Type B pancreatic cell (in vitro differentiated cells): ENCODE measurements at places on chromosomes 6 and 20.

GRCh38 chr20:3168079-3168828 lies 5.1 kb downstream of the LZTS3 start:
- H3K4me1 ChIP-seq = peaks cover 16% of the 10 kb centered on the region
- H3K27me3 ChIP-seq = peaks cover 14% of the 10 kb centered on the region
- peak overlapping the region; percentile 88 for H3K4me3 ChIP-seq
- DNase-seq = no peak
- H3K27ac ChIP-seq = peak overlapping the region; percentile 82
- no peaks in the 10 kb centered on the region for H3K36me3 ChIP-seq

- no peaks in the 10 kb centered on the region for H3K36me3 ChIP-seq
- no peaks in the 10 kb centered on the region for H3K4me1 ChIP-seq
- peaks cover 4% of the 10 kb centered on the region for H3K27me3 ChIP-seq
- no peak overlapping the region for H3K27ac ChIP-seq
- DNase-seq = no peak
Observed at GRCh38 chr6:148720897-148721296, 25.9 kb upstream of the UST start.

GRCh38 chr6:135693811-135694370 lies 157.6 kb upstream of the PDE7B start:
- peaks cover 4% of the 10 kb centered on the region for H3K27me3 ChIP-seq
- H3K36me3 ChIP-seq = peaks cover 5% of the 10 kb centered on the region
- no peak for DNase-seq
- no peaks in the 10 kb centered on the region for H3K4me1 ChIP-seq
- H3K27ac ChIP-seq = no peak overlapping the region

GRCh38 chr20:444862-445426 lies 17.4 kb downstream of the TBC1D20 start:
- peak overlapping the region; percentile 29 for H3K27ac ChIP-seq
- DNase-seq = no peak
- H3K4me1 ChIP-seq = peaks cover 16% of the 10 kb centered on the region
- H3K27me3 ChIP-seq = no peaks in the 10 kb centered on the region
- peaks cover 26% of the 10 kb centered on the region for H3K36me3 ChIP-seq

GRCh38 chr6:126143761-126144251 lies 157.5 kb downstream of the TRMT11 start:
- DNase-seq = no peak
- H3K4me3 ChIP-seq = no peak overlapping the region
- no peaks in the 10 kb centered on the region for H3K36me3 ChIP-seq
- peaks cover 15% of the 10 kb centered on the region for H3K4me1 ChIP-seq
- no peaks in the 10 kb centered on the region for H3K27me3 ChIP-seq

DNA sequence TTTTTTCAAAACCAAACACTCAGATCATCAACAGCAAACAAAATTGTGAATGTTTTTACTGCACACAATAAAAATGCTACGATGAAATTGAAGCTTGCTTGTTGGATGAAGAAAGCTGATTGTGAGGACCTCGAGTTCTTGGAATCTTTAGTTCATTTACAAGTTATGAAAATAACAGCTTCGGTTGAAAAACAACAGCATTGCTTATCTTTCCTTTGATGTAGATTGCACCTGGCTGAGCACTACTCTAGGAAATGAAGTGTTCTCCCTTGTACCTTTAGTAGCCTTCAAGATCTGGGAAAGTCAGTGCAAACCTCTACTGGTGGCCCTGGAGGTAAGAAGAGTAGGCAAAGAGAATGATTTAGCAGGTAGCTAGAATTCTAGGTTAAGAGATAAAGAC lies 2.2 kb upstream of the HMGN3 start:
- peaks cover 11% of the 10 kb centered on the region for H3K4me1 ChIP-seq
- H3K27ac ChIP-seq = peak overlapping the region; percentile 19
- H3K36me3 ChIP-seq = peaks cover 12% of the 10 kb centered on the region
- no peaks in the 10 kb centered on the region for H3K27me3 ChIP-seq
- H3K4me3 ChIP-seq = no peak overlapping the region
- DNase-seq = no peak

- no peak for DNase-seq
- peaks cover 5% of the 10 kb centered on the region for H3K27me3 ChIP-seq
- H3K4me3 ChIP-seq = no peak overlapping the region
- peaks cover 6% of the 10 kb centered on the region for H3K4me1 ChIP-seq
Observed at GRCh38 chr6:119328254-119328653, 21.3 kb downstream of the MAN1A1 start.

DNA sequence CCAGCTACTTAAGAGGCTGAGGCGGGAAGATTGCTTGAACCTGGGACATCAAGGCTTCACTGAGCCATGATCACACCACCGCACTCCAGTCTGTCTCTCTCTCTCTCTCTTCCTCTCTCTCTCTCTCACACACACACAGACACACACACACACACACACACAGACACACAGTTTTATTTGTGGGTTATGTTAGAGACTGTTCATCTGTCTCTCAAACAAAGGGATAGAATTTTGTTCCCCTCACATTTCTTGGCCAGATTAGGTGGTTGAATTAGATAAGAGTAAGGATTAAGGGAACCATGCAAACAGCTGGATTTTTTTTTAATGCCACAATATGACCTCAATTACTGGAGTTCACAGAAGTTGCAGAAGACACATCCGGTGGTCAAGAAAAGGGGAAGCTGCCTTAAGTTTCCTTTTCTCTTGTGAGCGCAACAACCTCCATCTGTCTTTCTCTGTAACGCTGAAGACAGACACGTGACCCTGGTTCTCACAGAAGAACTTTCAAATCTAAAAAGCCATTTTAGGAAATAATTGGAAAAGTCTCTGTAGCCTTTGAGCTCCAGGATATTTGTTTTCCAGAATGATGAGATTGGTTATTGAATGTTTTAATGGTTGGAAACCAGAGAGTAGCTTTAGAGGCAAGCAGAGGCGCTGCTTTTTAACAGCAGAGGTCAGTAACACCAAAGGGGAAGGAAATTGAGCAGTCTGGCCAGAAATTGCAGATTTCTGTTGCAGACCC lies 32.9 kb upstream of the LGSN start:
- H3K27ac ChIP-seq = no peak overlapping the region
- H3K27me3 ChIP-seq = no peaks in the 10 kb centered on the region
- DNase-seq = no peak
- H3K36me3 ChIP-seq = no peaks in the 10 kb centered on the region
- no peak overlapping the region for H3K4me3 ChIP-seq

DNA sequence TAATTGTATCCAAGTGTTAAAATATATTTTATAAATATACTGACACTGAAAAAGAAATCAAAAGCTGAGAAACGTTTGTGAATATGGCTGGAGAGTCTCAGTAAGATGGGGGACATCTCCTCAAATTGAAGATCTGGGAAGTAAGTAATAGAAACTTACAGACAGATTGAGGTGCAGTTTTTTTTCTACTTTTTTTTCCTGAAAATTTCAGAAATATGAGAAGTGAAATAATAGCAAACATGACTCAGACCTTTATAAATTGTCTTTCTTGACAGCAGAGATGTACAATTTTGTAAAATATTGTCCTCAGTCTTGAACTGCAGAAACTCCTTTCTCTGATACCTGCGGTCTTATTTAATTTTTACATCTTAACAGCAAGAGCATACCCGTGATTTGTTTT lies 347.1 kb downstream of the UTRN start:
- H3K27ac ChIP-seq = no peak overlapping the region
- no peak overlapping the region for H3K4me3 ChIP-seq
- no peaks in the 10 kb centered on the region for H3K27me3 ChIP-seq
- no peaks in the 10 kb centered on the region for H3K36me3 ChIP-seq
- DNase-seq = no peak
- H3K4me1 ChIP-seq = no peaks in the 10 kb centered on the region

- H3K36me3 ChIP-seq = no peaks in the 10 kb centered on the region
- no peak for DNase-seq
- H3K4me1 ChIP-seq = peaks cover 47% of the 10 kb centered on the region
Observed at GRCh38 chr6:19665613-19665909, 171.6 kb upstream of the ID4 start.

GRCh38 chr6:106620931-106621672 lies 8.2 kb downstream of the RTN4IP1 start:
- peaks cover 17% of the 10 kb centered on the region for H3K4me1 ChIP-seq
- H3K27me3 ChIP-seq = no peaks in the 10 kb centered on the region
- no peak overlapping the region for H3K4me3 ChIP-seq
- peaks cover 28% of the 10 kb centered on the region for H3K36me3 ChIP-seq
- H3K27ac ChIP-seq = no peak overlapping the region
- no peak for DNase-seq

DNA sequence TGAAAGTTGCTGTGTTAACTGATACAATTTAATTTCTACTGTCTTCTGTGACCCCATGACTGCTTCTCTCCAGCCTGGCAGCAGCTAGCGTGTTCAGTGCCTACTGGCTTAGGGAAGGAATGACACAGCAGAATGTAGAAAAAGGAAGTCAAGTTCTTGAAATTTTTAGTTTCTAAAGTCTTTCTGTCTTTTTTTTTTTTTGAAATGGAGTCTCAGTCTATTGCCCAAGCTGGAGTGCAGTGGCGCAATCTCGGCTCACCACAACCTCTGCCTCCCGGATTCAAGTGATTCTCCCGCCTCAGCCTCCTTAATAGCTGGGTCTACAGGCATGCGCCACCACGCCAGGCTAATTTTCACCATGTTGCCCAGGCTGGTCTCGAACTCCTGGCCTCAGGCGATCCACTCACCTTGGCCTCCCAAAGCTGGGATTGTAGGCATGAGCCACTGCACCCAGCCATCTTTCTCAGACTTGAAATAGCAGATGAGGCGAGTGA lies 39.3 kb downstream of the PCNA start:
- DNase-seq = no peak
- H3K27ac ChIP-seq = no peak overlapping the region
- no peak overlapping the region for H3K4me3 ChIP-seq

DNA sequence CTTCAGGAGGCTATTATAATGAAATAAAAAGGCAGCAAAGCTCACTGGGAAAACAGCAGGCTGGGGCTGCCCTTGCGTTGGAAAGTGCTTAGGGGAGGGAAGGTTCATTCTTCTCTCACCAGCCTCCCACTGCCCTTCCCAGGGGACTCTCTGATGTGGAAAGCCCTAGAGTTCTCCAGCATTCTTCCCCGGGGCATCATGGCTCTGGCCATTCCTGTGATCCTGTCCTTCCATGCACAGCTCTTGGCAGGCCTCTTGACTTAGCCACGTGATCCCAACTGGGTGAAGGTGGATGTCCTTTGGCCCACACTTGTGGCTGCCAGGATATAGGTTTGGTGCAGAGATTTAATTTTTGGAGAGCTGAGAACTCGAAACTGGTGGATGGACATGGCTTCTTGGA lies 58.0 kb upstream of the ZNF831 start:
- peaks cover 7% of the 10 kb centered on the region for H3K4me1 ChIP-seq
- no peak for DNase-seq
- no peak overlapping the region for H3K4me3 ChIP-seq
- H3K27ac ChIP-seq = no peak overlapping the region

- peaks cover 5% of the 10 kb centered on the region for H3K36me3 ChIP-seq
- no peak overlapping the region for H3K27ac ChIP-seq
- H3K4me3 ChIP-seq = no peak overlapping the region
- H3K4me1 ChIP-seq = peaks cover 9% of the 10 kb centered on the region
Observed at GRCh38 chr6:73614802-73615201, 39.0 kb downstream of the SLC17A5 start.

- H3K27ac ChIP-seq = no peak overlapping the region
- H3K4me1 ChIP-seq = peaks cover 13% of the 10 kb centered on the region
- H3K36me3 ChIP-seq = no peaks in the 10 kb centered on the region
- DNase-seq = no peak
- H3K27me3 ChIP-seq = peaks cover 7% of the 10 kb centered on the region
- no peak overlapping the region for H3K4me3 ChIP-seq
Observed at GRCh38 chr6:7671076-7671475, 54.8 kb upstream of the BMP6 start.
